Psoas muscle (tissue), 8 donors: ENCODE measurements at places on chromosomes 4 and X. TPM values are rescaled to one million over a fixed set of nuclear protein-coding genes. Genes with fewer than 3 reads are reported as not detected.

DNA sequence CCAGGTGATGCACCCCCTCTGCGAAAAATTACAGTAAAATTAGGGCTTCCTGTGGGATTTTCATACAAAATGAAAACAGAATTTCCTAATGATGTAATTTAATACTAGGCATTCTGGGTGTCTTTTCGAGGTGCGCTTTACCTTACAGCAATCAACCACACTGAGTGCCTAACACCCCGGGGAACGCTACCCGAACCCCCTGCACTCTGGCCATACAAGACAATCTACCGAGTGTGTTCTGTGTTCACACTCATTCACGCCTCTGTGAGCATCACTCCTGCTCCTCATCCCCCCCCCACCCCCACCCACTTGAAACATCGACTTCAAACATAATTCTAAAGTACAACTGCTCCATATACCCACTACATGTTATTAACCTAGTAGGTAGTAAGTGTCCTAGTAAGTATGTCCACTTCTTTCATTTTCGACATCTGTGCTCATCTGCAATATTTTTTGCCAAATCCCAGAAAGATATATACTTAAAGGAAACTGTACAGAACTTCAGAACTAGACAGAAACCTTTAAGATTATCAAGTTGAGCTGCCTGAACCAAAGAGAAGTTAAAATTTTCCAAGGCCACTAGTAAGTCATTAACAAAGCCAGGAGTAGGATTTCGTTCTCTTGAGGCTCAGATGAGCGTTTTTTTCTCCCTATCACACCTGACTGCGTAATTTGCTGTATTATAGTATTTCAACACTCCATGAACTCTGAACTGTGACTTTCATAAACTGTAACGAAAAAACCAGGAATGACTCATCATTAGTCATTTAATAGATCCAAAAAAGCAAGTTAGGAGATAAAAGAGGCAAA, 80.0 kb downstream of the FAT1 start:
- DNase-seq = no peak

Gene EGFL6
- total RNA-seq = not detected

- no peak for DNase-seq
These were observed 10.6 kb downstream of the FAM9B start for GRCh38 chrX:9023293-9023692.

Gene CYTL1
- total RNA-seq = not detected

DNA sequence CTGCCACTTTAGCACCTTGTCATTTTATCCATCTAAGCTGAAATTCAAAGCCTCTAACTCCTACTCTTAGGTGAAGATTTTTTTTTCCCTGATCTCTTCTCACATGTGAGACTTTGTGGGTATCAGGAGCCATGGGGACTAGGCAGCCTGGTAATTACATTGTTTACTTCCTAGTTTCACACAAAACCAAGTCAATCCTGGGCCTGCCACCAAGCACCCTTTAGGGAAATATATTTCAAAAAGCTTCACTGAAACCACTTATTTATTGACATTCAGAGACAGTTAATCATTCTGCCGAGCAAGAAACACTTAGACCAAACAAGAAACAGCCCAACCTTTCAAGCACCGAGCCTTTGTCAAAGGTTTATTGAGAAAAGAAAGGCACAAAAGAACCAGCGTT, 200.0 kb downstream of the RELL1 start:
- DNase-seq = no peak

Gene GYPE
- 0.25 TPM for total RNA-seq

DNA sequence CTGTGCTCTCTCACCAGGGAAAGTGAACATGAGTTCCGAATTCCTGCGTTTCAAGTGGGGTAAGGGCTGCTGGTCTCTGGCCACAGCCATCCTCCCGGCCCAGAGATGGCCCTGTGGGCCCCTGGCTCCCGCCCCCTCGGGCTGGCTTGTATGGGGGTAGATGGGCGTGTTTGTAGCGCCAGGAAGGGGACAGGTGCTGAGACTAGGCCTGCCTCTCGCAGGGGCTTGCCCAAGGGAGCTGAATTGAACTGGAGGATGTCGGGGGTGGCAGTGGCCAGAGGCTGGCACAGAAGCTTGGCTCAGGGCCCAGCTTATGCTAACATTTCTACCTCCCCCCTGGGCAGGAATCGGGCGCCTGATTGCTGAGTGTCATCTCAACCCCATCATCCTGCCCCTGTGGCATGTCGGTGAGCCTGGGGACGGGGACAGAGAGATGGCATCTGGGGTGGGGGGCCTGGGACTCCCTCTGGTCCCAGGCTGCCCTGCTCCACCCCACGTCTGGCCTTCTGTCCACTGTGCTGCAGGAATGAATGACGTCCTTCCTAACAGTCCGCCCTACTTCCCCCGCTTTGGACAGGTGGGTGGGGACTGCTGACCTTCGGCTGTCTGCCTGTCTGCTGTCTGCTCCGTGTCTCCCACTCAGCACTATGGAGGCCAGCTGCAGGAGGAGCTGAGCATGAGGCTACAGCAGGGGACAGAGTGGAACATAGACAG, 8.5 kb downstream of the TAFAZZIN start:
- DNase-seq = no peak

Gene TMEM35A
- 0.28 TPM for total RNA-seq

GRCh38 chr4:122732329-122733026, at the start of gene BBS12:
Gene BBS12 (plus strand): TSS chr4:122732704. CDS start chr4:122741893, 9,189 bp downstream.
- peak; percentile 98 for DNase-seq

Gene CENPI
- 0.28 TPM for total RNA-seq

Gene AGTR2
- total RNA-seq = not detected

Gene PAGE1
- not detected for total RNA-seq

GRCh38 chr4:85747882-85748491, 273.0 kb downstream of the ARHGAP24 start:
- DNase-seq = no peak

DNA sequence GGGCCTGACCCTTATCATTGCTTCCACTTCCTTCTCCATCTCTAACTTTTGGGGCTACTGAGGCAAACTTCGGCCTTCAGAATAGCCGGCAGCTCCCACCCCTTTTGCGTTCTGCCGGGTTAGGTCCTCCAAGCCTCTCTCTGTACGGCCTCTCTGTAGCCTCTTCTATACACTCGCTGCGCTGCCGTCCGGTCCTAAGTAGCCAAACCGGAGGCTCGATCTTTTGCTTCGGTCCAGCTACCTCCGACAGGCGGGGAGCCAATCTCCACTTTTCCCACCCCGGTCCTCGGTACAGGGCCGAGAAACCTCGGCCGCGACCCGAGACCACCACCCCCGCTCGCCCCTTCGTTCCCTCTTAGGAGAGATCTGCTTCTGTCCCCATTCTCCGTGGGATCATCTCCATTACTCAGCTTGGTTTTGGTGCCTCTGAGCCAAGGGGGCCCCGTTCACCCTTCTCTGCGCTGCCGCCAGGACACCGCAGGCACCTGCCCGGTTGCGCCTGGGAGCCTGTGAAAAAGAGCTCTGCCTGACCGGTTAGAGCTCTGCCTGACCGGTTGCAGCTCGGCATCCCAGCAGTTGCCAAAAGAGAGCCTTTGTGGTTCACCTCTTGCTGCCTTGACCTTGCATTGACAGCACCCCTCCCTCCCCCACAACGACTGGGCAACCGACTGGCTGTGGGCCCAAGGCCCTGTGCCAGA, 1.0 kb upstream of the HTR2C start:
- no peak for DNase-seq

- DNase-seq = no peak
These were observed 241.5 kb upstream of the IGFBP7 start for GRCh38 chr4:57351731-57352130.

Gene FSTL5
- total RNA-seq = not detected

DNA sequence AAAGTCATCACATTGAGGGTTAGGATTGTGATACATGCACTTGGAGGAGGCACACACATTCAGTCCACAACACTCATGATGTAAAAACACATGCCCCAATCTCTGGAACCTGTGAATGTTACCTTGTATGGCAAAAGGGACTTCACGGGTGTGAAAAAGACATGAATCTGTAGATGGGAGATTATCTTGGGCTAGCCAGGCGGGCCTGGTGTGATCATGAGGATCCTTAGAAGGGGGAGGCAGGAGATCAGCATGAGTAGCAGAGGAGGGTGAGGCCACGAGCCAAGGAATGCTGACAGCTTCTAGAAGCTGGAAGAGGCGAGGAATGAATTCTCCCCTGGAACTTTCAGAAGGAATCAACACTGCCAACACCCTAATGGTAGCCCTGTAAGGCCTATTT, 77.5 kb upstream of the ENPP6 start:
- no peak for DNase-seq

- DNase-seq = no peak
These were observed 52.8 kb downstream of the PRDM5 start for GRCh38 chr4:120869613-120870278.

Gene GSX2
- total RNA-seq = not detected

Gene MAMLD1
- total RNA-seq = 1.8 TPM

GRCh38 chr4:19520939-19521520, 730.7 kb upstream of the SLIT2 start:
- DNase-seq = no peak

DNA sequence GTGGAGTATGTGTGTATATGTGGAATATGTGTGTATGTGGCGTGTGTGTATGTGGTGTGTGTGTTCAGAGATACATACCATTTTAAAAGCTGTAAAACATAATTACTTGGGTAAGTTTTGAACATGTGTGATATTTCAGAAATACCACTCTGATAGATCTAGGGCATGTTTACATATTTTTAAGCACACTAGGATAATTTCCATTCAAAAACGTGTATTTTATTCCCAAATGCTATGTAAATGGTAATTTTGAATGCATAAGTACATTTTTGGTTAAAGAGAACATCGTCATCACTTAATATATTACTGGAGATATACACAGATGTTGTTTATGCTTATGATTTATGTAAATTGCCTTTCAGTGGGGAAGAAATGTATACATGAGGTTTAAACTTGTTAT, 34.7 kb upstream of the SHISA3 start:
- DNase-seq = no peak

GRCh38 chr4:81410680-81411079, 61.0 kb downstream of the RASGEF1B start:
- DNase-seq = no peak

DNA sequence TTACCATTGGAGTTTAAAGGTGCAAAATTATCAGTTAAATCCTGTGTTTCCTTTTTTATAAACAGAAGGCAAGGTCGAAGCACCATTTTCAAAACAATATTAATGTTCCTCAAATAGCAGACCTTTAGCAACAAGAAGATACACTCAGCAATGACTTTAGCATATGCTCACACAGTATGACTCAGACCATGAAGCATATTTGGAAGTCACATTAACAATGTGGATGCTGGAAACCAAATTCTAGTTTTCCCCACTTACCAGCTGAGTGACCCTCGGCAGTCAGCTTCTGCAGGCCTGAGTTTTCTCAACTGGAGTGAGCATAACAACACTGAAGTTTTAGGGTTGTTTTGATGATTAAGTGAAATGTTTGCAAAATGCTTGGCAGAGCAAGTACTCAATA, 130.5 kb downstream of the ANK2 start:
- no peak for DNase-seq

Gene TMEM271
- total RNA-seq = not detected

- DNase-seq = no peak
These were observed 351.8 kb upstream of the FGF13 start for GRCh38 chrX:139063364-139063763.

Gene MAOB
- 42.6 TPM for total RNA-seq

- no peak for DNase-seq
These were observed 31.6 kb downstream of the ETDC start for GRCh38 chrX:135340831-135341230.

Gene ATXN3L
- not detected for total RNA-seq

Gene CCKAR
- not detected for total RNA-seq

Gene TMEM185A
- total RNA-seq = 9.5 TPM

DNA sequence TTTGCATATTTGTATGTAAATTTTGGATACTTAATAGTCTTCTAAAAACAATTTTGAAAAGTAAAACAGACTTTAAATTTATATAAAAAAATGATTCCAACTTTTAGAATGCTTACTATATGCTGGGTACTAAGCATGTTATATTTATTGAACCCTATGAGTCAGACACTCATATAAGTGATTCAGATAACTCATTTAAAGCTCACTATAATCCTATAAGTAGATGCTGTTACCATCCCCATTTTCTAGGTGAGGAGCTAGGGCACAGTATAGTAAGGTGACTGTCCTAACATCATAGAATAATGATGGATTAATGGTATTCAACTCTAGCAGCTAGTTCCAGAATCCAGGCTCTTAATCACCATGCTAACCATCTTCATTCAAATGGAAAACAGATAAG, 877.0 kb upstream of the GRID2 start:
- no peak for DNase-seq

Gene CCDC149
- 7.8 TPM for total RNA-seq

- no peak for DNase-seq
These were observed 103.3 kb upstream of the LEF1 start for GRCh38 chr4:108272046-108272445.

GRCh38 chrX:16516232-16516876, 133.6 kb upstream of the S100G start:
- no peak for DNase-seq

- DNase-seq = no peak
These were observed 48.5 kb downstream of the ZCCHC12 start for GRCh38 chrX:118872102-118872566.

GRCh38 chr4:70637239-70637913, 8.8 kb downstream of the ENAM start:
- DNase-seq = no peak

Gene RS1
- not detected for total RNA-seq

- peak; percentile 100 for DNase-seq
These were observed at the start of gene SLC25A6 for GRCh38 chrX:1391707-1392375. Gene SLC25A6 (minus strand): TSS chrX:1392113. CDS start chrX:1392009, 104 bp downstream.

GRCh38 chr4:154590329-154591006, at the start of gene FGA:
Gene FGA (minus strand): TSS chr4:154590742. CDS start chr4:154590687, 55 bp downstream.
- DNase-seq = no peak

GRCh38 chr4:66169341-66169740, 499.1 kb upstream of the EPHA5 start:
- no peak for DNase-seq

Gene POF1B
- not detected for total RNA-seq

Gene PABPC4L
- 0.23 TPM for total RNA-seq

DNA sequence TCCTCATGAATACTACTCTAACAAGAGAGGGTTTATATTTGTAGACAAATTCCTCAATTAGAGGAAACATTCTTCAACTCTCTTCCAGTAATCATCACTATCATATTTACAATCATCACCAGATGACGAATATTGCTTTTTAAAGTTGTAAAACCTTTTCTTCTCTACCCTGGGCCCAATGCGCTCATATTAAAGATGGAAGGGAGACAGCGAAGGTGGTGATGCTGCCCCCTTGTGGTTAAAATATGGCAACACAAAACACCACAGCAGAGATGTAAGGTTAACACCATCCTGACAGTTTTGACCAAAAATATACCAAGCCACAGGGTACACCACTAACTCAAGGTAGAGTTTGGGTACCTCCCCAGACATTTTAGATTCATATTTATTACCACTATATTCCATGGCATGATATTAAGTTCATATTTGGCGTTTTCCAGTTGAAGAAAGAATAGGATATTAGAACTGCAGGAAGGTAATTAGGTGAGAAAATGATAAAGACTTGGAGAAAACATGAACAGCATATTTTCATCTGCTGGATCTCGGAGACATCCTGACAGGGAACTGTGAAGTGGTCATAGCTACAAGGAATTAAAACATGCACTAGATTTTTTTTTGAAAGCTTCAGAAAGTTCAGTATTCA, 72.8 kb downstream of the SLC9A7 start:
- DNase-seq = no peak

Gene EFHC2
- not detected for total RNA-seq

Gene CT45A8
- not detected for total RNA-seq
